Islet precursor cell (in vitro differentiated cells): ENCODE measurements at places on chromosomes 3 and 15.

- peak; percentile 60 for DNase-seq
Observed at GRCh38 chr15:85751291-85752123, 43.2 kb downstream of the KLHL25 start.

DNA sequence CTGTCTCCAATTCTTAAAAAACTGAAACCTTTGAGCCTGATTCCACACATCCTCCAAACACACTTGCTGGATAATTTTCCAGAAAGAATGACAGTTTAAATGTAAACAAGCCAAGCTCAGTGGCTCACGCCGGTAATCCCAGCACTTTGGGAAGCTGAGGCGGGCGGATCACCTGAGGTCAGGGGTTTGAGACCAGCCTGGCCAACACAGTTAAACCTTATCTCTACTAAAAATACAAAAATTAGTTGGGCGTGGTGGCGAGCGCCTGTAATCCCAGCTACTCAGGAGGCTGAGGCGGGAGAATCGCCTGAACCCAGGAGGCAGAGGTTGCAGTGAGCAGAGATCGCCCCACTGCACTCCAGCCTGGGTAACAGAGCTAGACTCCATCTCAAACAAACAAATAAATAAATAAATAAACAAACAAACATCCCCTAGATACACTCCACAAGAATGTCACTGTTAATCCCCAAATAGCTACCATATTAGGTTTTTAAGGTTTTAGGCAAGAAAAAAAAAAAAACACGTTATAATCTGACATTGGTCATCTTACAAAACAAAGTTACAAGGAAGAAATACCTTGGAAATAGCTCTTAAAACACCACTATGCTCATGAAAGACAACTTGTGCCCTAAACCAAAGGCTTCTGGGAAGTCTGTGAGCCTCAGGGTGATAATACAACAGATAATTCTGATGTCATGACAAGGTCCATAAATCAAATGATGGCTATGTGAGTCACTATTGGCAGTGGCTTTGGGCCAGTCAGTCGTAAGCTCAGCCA lies 13.2 kb downstream of the TNIK start:
- no peak for DNase-seq

DNA sequence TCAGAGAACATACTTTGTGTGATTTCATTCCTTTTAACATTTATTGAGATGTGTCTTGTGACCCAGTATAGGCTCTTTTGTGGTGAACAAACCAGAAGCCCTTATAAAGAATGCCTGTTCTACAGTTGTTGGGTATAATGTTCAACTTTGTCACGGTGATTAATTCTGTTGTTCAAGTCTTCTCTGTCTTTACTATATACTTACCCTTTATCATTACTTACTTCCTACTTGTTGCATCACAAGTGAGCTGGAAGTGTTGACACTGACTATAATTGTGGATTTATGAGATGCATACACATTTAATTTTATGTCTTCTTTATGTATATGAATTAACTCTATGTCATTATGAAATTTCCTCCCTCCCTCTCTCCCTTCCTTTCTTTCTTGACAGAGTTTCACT lies 59.7 kb upstream of the TBL1XR1 start:
- no peak for DNase-seq

DNA sequence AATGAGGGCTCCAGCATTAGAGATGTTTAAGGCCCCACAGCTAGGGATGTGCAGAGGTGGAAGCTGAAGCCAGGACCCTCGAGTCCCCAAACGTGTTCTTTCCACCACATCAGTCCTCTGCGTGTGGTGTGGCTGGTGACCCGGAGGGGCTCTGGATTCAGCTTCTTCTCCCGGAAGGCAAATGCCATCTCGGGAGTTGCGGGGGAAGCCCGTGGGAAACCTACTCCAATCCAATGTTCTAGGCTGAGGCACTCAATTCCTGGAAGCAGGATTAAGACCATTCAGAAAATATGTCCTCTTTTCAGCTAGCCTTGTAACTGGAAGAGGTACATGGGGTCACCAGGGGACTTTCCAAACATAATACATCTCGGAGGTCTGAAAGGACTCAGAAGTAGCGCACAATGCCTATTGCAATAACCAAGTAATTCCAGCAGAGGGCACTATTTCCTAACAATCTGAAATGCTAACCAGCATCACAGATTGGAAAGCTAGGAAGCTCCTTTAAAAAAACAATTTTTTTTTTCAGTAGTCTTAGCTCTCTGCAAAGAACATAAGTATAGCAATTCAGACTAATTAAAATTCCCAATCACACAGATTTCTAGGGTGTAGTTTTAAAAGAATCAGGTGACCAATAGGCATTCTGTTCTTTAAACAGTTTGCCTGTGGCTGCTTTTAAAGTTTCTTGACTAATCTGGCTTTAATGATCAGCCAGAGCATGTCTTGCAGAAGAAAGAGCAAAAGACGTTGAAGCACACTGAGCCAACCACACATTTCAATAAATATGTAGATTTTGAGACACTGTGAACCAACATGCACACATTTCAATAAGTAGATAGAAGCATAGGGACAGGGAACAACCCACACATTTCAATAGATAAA lies 36.1 kb downstream of the BNC1 start:
- no peak for DNase-seq

DNA sequence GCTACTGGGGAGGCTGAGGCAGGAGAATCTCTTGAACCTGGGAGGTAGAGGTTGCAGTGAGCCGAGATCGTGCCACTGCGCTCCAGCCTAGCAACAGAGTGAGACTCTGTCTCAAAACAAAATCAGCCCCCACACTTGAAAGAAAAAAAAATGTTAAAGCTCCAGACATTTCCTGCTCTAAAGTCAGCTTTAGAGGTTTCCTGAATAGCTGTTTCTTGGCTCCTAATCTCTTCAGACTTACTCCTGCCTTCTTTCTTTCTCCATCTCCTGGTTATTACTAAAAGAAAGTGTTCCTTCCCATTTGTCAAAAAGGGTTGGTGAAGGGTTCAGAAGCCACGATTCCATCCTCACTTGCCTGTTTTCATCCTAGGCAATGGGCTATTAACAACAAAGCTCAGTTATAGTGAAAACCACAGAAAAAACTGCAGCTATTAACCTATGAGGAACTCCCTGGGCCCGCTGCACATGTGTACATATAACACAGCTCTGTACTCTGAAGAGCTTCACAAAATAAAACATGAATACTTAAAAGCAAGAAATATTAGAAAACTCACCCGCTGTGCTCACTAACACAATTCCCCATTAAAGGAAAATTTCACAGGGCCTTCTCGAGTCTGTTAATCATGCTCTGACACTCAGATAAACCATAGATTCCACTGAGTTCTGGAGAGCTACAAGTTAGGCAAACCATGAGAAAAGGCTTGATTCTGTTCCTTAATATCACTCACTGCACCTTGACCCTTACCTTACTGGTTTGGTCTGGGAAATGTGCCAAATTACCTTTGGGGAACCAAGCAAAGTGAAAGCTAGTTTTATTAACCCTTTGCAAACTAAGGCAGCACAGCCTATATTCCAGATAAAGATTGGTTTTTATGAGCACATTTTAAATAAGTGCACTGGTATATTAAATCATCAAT lies 89.9 kb upstream of the TSPAN3 start:
- DNase-seq, result no peak

DNA sequence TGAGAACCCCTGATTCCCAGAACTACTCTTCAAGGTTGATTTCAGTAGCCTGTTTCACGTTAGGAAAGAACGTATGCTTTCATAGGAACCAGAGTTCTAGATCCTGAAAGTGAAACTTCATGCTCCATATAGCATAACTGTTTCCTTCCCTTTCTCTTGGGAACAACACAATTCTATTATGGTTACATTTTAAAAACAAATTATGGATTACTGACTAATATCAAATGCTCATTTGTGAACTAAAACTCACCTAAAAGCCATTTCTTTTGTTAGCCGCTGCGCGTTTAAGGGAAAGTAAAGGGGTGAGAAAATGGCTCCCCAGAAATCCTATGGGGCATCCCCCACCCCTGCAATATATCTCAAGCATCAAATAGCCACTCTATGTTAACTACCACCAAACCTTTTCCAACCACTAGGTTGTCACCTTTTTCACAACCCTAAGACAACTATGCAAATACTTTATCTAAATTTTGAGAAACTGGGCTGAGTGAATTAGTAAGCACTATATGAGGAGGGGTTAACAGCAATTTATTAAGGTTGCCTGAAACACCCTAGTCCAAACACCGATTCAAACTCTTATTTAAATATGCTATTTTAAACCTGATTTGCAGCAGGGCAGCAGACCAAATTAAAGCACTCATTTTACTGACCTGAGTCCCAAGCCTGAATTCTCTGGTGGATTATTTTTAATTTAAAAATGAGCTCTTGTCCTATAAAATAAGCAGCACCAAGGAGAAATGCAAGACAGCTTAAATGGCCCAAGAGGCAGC lies 2.4 kb downstream of the SIAH2 start:
- DNase-seq, result no peak

- peak; percentile 63 for DNase-seq
Observed at GRCh38 chr15:74995779-74996765, 709 bp downstream of the SCAMP5 start.

DNA sequence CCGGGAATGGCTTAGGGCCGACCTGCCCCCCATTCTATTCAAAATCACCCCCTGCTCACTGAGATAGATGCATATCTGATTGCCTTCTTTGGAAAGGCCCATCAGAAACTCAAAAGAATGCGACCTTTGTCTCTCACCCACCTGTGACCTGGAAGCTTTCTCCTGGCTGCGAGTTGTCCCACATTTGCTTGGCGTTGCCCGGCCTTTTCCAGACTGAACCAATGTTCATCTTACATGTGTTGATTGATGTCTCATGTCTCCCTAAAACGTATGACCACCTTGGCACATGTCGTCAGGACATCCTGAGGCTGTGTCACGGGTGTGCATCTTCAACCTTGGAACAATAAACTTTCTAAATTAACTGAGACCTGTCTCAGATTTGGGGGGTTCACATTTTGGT lies 3.4 kb upstream of the MUC20 start:
- DNase-seq, result no peak

DNA sequence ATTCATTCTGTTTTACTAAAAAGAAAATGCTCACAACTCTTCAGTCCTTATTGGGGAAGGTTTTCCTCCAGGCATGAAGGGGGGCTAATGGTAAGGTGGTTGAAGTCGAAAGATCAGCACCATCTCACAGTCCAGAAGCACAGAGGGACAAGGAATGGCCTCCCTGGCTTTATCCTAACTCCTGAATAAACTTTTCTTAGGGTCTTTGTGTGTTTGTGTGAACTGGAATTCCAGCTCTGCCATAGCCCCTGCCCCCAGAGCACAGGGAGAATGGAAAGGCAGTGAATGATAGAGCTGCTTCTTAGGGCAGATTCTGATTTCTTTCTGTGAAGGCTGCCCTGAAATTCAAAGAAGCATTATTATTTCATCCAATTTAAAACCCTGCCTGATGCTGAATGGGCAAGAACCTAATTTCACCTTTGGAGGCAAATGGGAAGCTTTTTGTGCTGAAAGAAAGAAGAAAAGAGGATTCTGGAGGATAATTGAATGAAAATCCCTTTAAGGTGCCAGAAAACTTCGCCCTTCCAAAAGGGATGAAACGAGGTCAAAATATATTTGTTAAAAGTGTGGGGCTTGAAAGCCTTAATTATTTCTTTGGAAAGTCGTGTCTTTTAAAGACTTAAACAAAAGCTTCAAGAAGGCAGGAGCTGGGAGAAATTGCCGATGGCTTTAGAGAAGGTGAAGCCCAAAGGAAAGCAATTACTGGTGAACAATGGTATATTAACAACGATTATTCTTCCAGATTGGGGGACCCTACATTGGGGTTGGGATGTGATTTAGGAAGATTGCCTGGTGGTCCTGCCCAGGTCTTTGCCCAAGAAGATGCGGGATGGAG lies 259.9 kb upstream of the RGMA start:
- no peak for DNase-seq

DNA sequence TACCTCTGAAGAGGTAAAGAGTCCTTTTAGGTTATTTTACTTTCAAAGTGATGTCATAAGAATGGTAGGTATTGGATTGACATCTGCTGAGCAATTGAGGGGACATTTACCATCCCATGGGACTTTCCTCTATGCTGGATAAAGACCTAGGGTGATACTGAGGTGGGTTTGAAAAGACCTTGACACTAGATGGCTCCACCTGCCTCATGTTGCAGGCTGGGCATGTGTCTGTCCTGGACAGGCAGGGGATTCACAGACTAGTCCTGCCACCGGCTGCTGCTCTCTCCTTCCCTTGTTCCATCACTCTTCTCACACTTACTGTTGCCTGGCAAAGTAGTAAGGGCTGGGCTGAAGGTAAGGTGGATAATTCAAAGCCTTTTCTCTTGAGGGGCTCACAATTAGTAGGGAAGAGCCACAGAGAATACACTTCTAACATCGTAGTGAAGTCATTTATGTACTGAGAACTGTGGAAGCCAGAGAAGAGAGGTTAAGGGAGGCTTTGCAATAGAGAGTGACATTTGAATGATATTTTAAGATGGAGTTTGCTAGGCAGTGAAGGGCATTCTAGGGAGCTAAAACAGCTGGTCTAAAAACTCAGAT lies 27.7 kb downstream of the TRAK1 start:
- peak; percentile 85 for DNase-seq

- DNase-seq, result no peak
Observed at GRCh38 chr15:70017801-70018200, 79.9 kb downstream of the TLE3 start.

- no peak for DNase-seq
Observed at GRCh38 chr3:100798012-100798411, 88.7 kb downstream of the TFG start.

DNA sequence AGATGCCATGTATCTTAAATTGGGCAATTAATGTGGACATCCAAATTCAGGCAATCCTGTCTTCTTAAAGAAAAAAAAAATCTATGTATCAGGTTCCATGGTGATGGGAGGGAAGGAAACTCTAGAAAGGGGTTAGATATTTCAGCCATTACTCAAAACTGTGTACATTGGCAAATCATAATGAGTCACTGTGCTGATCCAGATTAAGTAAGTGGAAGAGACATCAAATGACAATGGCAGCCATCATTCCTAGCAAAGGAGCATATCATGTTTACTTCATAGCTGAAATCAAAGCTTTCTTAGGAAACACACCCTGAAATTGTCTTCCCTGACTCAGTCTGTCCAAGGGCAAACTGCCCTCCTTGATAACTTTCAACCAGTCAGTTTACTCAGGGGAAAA lies 713.3 kb upstream of the GBE1 start:
- no peak for DNase-seq

GRCh38 chr3:81916890-81917289 lies 155.4 kb upstream of the GBE1 start:
- no peak for DNase-seq

DNA sequence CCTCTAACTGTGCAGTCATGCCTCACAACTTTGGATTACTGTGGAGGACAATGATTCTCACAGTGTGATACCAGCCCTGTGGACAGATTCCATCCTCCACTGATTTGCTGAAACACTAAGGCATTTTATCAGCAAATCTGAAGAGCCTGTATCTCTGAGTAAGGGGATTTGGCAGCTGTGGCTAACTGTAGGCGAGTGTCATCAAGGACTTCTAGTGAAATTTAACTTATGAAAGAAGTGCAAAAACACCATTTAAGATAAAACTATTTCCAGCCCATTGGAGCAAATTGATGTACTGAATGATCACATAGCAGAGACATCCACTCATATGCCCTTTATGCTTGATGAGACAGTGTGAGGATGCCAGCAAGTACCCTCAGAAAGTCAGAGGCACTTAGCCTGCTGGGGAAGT lies 13.9 kb upstream of the TMPRSS7 start:
- DNase-seq, result peak; percentile 64
